ENCODE measurements at places on chromosomes 4 and X.

- peak; percentile 39 for DNase-seq
These were observed 46.7 kb upstream of the IL2 start for GRCh38 chr4:122503214-122503613.

- no peak for DNase-seq
These were observed 207.1 kb downstream of the ENOX2 start for GRCh38 chrX:130695931-130696330.

DNA sequence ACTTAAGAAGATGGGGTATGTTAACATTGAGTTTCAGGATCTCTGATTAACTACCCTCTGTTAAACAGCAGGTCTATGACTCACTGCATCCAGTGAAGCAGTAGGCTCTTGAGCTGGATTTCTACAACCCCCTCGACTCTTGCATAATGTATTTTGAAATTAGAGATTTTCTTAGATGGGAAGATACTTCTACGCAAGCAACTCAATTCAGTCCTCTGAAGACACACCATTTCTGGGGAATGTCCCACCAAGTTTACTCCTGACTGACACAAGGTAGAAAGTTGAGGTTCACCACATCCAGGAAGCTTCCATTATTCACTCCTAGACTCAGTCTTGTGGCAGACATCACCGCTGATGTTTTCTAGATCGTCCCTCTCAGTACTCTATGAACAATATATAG lies 12.9 kb downstream of the PALLD start:
- peak; percentile 42 for DNase-seq

GRCh38 chr4:168886351-168886750 lies 123.7 kb downstream of the CBR4 start:
- DNase-seq, result no peak

DNA sequence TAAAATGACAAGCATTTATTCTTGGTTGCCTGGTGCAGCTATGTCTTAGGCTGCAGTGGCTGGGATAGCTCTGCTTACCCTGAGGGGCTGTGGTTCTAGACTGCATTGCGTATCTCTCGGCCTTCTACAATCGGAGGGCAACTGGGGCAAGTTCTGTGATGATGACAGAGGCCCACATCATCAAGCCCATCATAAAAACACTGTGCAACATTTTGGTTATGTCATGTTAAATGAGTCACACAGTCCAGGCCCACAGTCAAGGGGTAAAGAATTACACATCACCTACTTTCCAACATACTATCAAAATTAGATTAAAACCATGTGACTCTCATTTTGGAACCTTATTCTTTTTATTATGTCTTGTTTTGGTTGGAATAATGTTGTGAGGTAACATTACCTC lies 120.2 kb upstream of the GUCY1A1 start:
- no peak for DNase-seq

GRCh38 chr4:157521906-157522305 lies 301.4 kb downstream of the GRIA2 start:
- DNase-seq, result no peak

GRCh38 chrX:134026565-134027311 lies 41.3 kb upstream of the GPC3 start:
- peak; percentile 11 for DNase-seq

- no peak for DNase-seq
These were observed 76.1 kb downstream of the BCOR start for GRCh38 chrX:40021647-40022046.

GRCh38 chrX:71198066-71198465 lies 25.0 kb upstream of the GJB1 start:
- DNase-seq, result no peak

- DNase-seq, result no peak
These were observed 32.8 kb upstream of the NOCT start for GRCh38 chr4:138982754-138983153.

DNA sequence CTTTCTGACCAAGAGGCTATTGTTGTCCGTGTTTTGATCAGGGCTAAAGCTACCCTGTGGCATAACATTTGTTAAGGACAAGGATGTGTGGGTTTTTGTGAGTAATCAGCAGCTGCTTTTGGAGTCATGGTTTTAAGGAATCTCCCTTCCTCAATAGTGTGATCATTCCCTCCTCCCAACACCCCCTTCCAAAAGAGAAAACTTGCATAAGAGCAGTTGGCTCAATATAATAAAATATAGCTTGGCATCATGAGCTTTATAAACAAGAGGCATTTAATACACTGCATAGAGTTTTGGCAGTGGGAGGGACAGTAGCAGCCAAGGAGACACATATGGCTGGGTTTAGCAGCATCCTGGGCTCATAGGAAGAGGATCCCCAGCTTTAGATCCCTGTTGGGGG lies 84.7 kb downstream of the NHS start:
- no peak for DNase-seq

GRCh38 chrX:39401483-39402110 lies 600.3 kb downstream of the MID1IP1 start:
- DNase-seq, result no peak

DNA sequence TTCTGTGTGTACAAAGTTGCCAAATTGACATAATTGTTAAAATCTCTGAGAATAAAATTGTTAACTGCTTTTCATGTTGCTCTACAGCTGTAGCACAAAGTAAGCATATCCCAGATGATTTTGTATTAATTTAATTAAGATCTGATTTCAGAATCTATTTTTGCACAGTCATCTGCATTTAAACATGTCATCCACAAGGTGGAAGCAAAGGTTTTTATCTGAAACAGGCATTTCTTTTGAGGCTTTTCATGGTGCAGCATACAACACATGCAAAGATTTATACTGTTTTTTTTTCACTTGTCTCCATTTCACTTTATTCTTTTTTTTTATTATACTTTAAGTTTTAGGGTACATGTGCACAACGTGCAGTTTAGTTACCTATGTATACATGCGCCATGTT lies 51.2 kb downstream of the GC start:
- DNase-seq, result no peak

DNA sequence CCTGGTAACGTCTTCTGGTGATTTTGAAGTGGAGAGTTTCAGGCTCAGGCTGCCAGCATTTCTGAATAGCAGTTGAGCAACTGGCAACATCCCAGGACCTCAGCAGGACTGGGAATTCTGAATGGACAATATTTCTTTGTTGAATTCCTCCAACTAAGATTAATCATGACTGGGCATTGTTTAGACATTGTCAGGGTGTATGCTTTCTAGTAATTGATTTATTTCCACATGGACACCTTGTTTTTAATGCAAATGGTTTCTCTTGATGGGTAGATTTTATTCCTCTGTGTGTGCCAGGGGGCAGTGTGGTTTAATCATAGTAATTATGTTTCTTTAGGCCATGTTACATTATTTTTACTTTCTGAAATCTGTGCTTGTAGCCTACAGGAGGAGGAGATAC lies 1004.7 kb upstream of the LCORL start:
- DNase-seq, result no peak

DNA sequence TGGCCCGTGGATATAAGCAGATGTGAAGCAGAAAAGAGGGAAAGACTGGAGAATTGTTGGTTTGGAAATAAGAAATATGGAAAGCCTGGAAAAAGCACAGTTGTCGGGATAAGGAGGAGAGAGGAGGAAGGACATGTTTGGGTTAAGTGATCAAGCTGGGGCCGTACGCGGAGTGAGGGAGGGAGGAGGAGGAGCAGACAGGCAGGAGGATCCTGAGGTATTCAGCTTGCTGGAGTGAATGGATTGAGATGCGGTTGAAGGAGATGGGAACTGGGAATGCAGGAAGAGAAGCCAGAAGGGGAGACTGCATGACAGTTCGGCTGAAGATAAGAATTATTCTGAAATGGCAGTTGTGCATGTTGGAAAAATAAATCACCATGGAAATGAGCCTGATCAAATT lies 21.2 kb downstream of the ZFP42 start:
- DNase-seq, result no peak

- DNase-seq, result no peak
These were observed 721.6 kb downstream of the RPA4 start for GRCh38 chrX:97605271-97605670.

DNA sequence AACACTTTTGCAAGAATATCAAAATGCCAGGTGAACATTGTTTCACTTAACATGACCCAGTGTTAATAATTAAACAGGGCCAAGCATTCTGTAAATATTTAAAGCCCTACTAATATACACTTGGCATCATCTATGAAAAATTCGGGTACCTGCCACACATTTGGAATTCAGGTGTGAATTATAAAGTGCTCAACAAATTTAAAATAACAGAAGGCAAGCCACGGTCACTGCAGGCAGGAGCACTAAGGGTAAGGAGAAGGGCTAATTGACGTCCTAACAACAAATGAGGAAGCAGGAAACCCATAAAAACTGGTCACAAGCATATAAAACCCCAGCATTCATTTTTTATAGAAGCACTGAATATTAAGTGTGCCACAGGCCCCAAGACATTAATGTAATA lies 43.8 kb upstream of the CPEB2 start:
- no peak for DNase-seq

- DNase-seq, result no peak
These were observed 111.7 kb downstream of the RNF150 start for GRCh38 chr4:141021397-141022110.

DNA sequence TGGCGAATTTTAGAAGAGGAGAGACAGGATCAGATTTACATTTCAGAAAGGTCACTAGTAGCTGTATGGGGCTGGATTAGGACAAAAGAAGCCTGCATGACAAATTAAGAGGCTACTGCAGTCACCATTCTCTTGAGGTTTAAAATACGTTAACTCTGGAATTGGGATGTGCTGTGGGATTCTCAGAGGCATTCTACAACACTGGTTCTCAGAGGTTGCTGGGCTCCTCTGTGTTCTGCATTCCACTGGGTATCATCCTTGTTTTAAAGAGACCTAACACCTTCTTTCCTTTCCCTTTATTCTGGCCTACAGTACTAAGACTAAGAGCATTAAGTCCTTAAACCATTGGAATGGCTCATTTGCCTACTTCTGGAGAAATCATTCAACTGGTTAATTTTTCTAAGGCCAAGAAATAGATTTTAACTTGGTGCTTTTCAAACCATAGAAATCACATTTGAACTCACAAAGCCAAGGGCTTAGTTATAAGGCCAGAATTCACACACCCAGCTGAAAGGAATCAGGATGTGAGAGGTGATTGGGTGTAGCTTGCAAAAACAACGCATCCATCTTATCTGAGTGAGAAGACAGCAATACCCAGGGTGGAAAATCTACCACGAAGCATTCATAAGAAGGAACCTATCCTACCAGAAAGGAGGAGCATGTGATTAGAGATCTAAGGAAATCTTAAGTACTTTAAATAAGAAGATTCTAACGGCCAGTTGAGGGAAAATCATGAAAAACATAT lies 116.6 kb downstream of the SHISA3 start:
- no peak for DNase-seq

DNA sequence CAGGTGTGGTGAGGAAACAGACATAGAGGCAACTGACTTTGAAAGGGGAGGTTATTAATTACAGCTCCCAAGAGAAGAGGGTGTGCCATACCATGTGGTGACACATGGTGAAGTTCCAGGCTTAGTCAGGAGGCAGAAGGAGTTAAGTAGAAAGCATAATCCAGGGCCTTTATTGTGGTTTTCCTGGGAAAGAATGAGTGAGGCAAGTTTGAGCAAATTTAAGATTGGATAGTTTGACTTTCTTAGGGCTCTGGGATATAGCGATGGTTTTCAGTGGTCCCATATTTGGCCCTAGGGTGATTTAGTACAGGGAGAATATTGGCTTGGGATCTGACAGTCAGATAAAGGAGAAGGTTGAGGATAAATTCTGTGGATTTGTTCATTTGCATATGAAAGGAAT lies 495.9 kb upstream of the FSTL5 start:
- DNase-seq, result no peak

GRCh38 chr4:185254434-185254833 lies 45.0 kb downstream of the SNX25 start:
- peak; percentile 66 for DNase-seq

DNA sequence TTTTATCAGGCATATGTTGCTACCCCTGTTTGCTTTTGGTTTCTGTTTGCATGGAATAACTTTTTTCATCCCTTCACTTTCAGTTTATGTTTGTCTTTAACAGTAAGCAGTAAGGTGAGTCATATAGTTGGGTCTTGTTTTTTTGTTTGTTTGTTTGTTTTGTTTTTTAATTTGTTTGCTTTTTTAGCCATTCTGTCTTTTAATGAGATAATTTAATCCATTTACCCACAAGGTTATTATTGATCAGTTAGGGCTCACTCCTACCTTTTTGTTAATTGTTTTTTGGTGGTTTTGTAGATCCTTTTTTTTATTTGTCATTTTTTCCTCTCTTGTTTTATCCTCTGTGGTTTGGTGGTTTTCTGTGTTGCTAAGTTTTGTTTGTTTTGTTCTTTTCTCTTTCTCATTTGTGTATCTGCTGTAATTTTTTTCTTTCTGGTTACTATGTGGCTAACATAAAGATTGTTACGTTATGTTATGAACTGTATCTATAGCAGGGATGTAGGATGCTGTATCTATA lies 379.5 kb upstream of the MAD2L1 start:
- no peak for DNase-seq

DNA sequence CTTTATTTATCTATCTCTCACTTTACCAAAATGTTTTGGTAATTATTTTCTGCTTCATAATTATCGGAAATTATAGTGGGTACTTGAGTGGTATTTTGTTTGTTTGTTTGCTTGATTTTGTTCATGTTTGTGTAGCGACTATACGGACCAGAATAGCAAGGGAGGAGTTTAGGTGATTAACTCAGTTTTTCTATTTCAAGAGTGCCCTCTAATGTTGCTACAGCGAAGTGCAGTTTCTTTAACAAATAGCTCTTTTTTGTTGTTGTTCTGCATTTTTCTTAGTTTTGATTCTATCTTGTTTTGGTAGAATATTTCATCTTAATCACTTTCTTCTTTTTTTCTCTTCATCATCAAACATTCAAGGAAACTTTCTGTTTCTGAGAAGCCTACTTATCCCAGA lies 40.8 kb upstream of the QRFPR start:
- no peak for DNase-seq

GRCh38 chr4:54588404-54588803 lies 69.4 kb upstream of the KIT start:
- no peak for DNase-seq

DNA sequence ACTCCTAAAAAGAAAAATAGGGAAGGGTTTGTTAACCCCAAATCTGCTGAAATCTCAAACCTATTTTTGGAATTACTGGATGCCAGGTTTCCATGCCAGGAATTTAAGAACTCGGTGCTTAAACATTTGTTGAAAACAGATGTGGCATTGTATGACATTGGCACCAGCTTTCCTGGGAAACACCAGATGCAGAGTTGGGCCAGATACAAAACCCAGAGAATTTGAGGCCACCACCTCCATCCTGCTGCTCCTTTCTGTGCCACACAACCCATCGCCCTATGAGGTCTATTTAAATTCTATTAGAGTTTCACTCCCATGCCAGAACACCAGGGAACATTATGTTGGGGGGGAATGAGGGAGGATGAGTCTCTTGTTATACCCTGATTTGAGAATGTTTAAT lies 71.7 kb downstream of the ARAP2 start:
- DNase-seq, result no peak

GRCh38 chr4:182318256-182318655 lies 75.1 kb downstream of the TENM3 start:
- DNase-seq, result no peak
